Effector CD4-positive, alpha-beta T cell (primary cell): ENCODE measurements at places on chromosomes 7 and 10.

DNA sequence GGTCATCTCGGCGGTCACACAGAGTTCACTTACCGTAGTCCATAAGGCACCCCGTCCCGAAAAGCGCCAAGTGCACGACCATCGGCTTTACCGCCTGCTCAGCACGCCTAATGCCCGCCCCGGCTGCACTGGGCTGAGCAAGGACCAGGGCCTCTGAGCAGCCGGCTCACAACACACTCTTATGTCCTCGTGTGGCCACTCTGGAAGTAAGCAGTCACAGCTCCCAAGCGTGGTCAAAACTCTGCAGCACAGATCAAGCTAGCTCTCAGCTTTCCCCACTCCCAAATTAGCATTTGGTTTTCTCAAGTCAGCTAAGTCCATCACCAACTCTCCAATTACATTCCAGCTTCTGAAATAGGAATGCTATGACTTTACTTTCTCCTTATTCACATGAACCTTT is 57.7 kb downstream of the MAD1L1 start:
- no peak for DNase-seq

DNA sequence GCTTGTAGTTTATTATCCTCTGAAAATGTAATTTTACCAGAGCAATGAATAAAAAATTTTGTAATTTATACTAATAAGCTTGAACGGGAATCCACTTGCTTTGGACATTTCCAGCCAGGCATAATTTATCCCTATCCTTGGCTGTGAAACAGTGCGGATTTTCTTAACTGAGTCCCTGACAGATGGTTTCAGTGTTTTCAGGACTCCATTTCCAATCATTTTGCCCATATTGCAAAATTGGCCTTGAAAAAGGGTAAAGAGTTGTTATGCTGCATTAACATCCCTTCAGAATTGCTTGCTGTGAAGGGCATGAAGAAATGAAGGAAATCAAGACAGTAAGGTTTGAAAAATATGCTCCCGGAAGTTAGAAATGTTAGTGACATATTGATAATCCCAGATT is 57.7 kb downstream of the NXPH1 start:
- DNase-seq: no peak

DNA sequence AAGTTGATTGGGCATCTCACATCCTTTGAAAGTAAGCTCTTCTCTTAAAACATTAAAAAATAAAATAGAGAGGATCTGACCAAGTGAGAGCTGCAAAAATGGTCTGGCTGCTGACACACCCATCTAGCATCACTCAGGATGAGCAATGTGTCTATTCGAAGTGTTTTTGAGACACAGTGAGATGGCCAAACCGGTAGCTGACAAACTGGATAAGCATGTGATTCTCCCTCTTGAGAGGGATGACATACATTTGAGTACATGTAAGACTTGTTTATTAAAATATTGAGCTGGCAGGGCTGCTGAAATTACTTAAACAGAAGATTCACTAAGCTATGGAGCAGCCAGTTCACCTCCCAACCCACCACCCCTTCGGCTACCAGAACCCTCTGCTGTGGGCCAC is 333.9 kb downstream of the ADRA2A start:
- DNase-seq: no peak

GRCh38 chr7:149462101-149462520 is 1.2 kb upstream of the ZNF777 start:
- no peak for DNase-seq

- no peak for DNase-seq
Measured at GRCh38 chr7:65404020-65404419, 30.4 kb downstream of the ZNF92 start.

- DNase-seq: peak; percentile 6
Measured at GRCh38 chr7:23471106-23471859, 992 bp upstream of the IGF2BP3 start.

- no peak for DNase-seq
Measured at GRCh38 chr7:31445686-31446355, 68.1 kb upstream of the ITPRID1 start.

DNA sequence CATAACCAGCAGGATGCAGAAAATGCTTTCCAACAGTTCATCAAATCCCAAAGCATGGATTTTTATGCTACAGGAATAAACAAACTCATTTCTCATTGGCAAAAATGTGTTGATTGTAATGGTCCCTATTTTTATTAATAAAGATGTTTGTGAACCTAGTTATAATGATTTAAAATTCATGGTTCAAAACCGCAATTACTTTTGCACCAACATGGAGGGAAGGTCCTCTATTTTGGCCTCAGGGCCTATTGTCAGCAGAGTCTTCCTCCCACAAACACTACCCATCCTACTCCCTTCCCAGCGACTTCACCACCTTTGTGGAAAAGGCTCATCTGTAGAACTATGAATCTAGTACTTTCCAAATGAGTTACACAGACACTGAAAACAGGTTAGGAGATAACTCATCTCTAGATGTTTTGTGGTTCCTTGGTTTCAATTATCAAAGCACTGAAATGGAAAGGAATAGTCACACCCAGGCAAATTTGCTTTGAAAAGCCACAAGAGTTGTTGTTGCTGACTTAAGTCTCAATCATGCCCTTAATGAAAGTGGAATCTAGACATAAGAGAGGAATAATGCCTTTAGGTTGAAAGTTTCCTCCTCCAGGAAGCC is 59.4 kb upstream of the FRMD4A start:
- DNase-seq: no peak

DNA sequence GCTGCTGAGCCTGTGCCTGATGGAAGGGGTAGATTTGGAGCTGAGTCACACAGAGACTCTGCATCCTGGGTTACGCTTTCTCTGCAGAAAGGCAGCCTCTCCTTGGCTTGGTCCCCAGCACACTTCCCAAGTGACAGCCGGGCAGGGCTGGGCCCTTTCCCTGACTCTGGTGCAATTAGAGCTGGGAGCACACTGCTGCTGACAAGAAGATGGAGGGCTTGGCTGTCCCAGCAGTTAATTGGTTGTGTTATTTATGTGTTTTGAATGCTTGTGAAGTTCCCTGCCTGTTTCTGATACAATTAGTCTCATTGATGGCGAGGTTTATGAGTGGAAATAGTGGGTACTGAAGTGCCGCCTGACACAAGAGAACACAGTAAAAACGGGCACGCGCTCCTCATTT is 123.6 kb downstream of the TCERG1L start:
- DNase-seq: no peak

DNA sequence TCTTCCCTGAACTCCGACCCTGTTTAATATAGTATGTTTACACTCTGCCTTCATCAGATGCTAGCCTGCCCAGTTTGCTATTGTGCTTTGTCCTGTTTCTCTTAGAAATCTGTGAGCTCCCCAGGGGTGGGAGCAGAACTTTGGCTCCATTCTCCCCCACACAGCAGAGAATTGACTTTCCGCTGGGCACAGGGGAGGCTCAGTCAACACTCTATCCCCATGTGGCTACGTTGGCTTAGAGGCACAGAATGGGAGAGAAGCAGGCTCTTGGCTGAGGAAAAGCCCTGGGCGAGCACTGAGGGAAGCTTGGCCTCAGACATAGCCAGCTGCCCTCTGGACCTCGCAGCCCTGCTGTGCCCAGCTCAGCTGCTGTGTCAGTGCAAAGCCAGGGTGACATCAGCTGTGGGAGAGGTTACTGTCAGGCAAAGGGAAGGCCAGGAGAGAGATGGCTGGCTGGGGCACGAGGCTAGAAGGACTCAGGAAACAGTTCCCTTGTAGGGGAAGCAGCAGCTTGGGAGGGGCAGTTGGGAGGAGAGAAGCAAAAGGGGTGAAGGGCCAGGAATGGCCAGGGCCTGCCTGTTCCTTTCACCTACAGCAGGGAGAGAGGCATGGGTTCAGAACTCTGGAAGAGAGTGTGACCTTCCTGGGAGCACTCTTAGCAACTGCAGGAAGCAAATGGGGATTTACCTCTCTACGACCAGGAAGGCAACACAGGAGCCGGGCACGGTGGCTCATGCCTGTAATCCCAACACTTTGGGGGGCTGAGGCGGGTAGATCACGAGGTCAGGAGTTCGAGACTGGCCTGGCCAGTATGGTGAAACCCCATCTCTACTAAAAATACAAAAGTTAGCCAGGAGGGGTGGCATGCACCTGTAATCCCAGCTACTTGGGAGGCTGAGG is 5.8 kb upstream of the SCD start:
- no peak for DNase-seq

DNA sequence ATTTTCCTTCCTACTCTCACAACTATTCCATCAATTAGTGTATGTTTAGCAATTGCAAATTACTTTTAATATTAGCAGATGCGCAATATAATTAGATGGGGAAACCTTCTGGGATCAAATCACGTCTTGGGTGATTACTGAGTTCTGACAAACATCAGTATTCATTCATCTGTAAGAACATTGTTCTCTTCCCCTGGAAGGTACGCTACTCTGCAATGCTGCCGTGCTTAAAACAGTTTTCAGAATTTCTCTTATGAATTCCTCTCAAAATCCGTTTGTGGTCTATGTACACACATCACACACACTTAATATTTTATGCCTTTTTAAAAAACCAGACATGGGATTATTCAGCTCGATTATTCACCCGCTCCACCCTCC is 237.5 kb upstream of the NEBL start:
- no peak for DNase-seq

DNA sequence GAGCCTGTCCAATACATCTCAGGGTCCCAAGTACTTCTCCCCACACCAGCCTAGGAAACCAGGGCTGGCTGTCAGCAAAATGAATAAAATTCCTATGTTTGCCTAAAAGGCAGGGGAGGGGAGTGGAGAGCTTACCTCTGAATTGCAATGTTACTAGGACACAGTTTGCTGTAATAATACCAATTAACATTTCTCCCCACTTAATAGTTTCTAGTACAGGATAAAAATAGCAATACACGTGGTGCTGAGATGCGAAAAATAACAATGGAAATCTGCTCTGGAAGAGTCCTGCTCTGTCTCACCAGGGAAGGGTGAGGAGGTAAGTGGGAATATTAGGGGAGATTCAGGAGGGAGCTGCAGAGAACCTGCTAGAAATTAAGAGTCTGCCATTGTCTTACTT is 112.3 kb downstream of the PLXNA4 start:
- no peak for DNase-seq

DNA sequence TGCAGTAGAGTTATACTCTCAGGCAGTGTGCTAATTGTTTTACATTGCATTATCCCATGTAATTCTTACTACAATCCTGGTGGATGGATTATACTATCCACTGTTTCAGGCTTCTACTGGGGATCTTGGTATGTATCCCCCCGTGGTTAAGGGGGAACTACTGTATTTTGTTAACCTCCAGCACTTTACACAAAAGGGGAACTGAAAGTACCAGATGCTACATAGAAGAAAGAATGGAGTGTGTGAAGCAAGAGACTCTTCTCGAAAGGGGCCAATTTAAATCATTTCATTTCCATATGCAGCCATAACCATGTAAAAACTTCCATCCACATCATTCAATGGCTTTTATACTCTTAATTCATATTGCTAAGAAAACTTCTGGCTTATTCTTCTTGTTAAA is 69.4 kb downstream of the C1GALT1 start:
- no peak for DNase-seq

GRCh38 chr7:22278660-22279059 is 78.3 kb downstream of the RAPGEF5 start:
- DNase-seq: no peak

DNA sequence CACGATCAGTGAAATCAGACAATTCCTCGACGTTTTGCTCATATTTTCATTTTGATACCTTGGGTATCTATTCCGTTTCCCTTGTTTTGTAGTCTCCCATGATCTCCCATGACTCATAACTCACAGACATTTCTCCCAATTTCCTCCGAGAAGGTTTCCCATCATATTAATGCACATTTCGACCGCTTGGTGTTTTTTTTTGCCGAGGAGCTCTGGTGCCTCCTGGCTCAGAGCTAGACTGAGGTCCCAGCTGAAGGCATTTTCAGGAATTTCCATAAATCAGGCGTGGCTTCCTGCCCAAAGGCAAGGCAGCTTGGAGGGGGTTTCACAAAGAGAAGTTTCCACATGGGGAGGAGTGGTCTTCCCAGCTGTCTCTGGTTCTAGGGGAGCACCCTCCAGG is 148.2 kb upstream of the TNS3 start:
- DNase-seq: no peak

- DNase-seq: no peak
Measured at GRCh38 chr10:71083716-71083975, 128.7 kb upstream of the UNC5B start.

DNA sequence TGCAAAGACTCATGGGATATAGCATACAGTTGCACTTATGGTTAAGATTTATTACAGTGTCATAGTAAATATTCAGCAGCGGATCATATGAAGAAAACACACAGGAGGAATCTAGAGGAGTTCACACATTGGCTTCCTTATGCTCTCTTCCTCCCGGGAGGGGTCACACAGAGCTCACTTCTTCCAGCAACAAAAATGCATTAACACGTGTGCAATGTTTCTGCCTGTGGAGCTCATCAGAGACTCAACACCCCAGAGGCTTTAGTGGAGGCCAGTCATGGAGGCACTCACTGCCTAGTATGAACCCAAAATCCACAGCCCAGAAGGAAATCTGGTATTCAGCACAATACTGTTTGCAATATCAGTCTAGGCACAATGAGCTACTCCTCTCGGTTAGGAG is 202.8 kb upstream of the PRSS1 start:
- no peak for DNase-seq

DNA sequence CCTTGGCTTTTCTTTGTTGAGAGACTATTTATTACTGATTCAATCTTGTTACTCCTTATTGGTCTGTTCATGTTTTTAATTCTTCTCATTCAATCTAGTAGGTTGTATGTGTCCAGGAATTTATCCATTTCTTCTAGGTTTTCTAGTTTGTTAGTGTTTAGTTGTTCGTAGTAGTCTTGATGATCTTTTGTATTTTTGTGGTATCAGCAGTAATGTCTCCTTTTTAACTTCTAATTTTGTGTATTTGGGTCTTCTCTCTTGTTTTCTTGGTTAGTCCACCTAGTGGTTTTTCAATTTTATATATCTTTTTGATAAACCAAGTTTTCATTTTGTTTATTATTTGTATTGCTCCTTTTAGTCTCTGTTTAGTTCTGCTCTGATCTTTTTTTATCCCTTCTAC is 546.9 kb upstream of the TPK1 start:
- no peak for DNase-seq

GRCh38 chr10:68861253-68861652 is 33.9 kb downstream of the STOX1 start:
- no peak for DNase-seq

- no peak for DNase-seq
Measured at GRCh38 chr10:73625004-73625883, 16.0 kb downstream of the MYOZ1 start.

GRCh38 chr7:131364767-131365344 is 37.2 kb downstream of the MKLN1 start:
- DNase-seq: no peak

DNA sequence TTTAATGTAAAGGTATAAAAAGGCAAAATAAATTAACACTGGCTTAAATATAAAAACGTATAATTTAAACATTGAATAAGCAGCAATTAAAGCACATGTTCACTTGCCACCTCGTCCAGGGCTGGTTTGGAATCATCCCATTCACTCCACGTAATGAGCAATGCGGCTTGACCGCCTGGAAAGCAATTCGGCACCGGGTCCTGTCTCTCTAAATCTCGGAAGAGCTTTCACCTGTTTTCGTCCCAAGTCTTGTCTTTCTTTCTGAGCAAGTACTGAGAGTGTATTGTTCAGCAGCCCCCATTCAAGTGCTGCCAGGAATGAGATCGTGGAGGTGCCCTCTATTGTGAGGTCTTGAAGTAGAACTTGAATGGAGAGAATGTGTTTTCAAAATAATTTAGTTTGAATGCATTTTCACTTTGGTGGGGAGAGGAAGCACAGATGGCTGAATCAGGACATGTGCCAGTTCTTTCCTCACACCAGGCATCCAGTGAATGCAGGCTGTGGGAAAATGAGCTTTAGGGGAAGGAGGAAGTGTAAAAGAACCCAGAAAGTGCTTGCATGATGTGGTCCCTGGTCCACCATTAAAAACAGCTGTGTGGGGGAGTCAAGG is 515.2 kb downstream of the REEP3 start:
- no peak for DNase-seq
